ENCODE measurements at places on chromosomes 5 and 9.
A peak's percentile ranks its signal among the peaks of the same experiment; 100 is the strongest.

GRCh38 chr5:56003179-56003578 is 8.4 kb upstream of the IL6ST start:
- no peak for DNase-seq

GRCh38 chr5:58503390-58504046 is 12.3 kb downstream of the GAPT start:
- no peak for DNase-seq

- DNase-seq = no peak
Observed at GRCh38 chr9:32403567-32404260, 19.3 kb downstream of the ACO1 start.

DNA sequence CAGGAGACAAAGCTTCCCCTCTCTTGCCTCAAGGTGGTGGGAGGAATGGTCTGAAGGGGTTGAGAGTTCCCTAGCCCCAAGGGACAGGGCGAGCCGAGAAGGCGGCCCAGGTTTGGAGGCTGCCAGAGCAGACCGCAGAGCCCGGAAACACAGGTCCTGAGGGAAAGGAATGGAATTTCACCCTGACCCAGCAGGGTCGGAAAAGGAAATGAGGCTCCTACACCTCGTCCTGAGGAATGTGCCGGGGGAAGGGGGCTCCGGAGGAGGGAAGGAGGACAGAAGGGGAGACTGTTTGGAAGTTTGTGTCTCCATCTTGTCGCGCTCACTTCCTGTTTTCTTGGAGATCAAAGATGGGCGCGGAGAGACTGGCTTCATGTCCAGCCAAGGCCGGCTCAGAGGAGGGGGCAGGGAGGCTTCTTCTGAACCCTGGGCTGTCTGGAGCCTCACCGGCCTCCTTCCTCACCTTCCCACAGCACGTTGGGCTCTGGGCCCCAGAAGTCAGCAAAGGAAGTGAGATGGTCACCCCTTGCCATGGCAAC is 9.6 kb downstream of the ENG start:
- no peak for DNase-seq

DNA sequence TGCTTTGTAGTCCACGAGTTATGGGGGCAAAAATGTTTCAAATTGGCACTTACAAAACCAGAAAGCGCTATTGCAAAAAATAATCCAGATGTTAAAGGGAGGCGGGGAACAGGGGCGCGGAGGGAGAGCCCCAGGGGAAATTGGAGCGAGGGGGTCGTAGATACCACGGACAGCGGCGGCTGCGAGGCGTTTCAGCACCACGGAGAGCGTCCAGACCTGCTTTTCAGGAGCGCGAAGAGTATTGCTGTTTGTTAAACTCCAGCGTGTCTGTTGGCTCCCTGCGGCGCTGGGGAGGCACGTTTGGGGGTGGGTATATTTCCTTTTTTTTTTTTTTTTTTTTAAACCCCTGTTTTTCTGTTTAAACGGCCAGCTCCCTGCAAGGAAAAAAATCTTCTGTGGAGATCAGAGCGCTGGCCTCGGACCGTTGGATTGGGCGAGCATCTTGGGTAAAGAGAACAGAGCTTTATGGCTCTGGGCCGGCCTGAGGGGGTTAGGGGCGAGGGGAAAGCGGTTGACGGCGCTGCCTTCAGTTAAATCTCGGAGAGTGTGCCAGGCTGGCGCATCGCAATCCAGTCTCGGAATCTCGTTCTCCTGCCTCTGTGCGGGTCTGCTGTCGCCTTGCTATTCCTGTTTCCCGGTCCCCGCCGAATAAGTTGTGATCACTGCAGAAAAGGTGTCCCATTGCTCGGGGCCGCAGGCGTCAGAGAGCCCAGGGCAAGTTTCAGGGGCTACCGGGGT is at the start of gene GLRA1:
GLRA1 (minus strand) TSS at position 288 of the 738 bp plus-strand sequence. CDS start 302 bp downstream, outside the sequence.
- no peak for DNase-seq

DNA sequence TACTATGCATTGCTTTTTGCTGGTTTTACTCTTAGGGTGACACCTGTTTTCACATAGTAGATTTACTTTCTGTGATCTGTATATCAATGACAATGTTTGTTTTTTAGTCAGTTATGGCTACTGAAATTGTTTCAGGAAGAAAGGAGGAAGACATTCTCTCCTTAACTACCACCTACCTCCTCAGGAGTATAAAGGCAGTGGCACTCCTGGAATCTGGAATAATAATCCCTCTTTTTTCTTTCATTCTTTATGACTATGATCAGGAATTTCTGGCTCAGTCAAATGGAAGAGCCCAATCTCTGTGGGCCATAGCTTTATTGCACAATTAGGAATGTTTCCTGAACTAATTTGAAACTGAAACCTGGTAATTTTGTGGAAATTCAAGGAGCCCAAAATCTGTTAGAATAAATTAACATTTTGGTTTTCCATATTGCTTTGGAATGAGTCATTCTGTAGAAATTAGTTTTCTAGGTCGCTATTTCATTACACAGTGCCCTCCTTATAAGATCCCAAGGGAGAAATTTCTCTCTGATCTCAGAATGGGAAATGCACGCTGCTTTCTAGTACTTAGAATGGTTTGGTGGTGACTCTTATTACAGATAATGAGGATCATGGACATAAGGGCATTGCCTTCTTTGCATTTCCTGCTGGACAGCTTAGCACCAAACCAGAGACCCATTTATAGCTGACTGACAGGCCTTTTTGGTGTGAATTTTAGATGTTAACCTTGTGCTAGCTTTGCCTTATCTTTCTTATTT is 95.3 kb upstream of the VLDLR start:
- DNase-seq = no peak

DNA sequence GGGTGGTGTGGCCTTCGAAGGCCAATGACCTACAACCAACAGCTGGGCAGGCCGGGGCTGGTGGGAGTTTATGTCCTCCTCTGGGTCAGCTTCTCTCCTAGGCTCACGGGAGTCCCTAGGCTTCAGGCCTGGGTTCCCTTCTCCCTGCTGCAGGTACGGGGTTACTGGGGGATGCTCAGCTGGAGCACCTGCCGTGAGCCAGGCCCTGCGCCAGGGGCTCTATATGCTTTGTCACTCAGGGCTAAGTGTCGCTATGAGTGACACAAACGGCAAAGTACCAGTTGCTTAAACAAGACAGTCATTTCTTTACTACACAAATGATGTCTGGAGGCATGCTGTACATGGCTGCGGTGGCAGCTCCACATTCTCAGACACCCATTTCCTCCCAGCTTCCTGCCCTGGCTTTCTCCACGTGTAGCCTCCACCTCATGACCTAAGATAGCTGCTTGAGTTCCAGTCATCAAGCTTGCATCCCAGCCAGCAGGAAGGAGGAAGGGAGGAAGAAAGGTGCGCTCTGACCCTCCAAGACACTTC is 22.5 kb upstream of the NINJ1 start:
- DNase-seq = no peak

GRCh38 chr5:141747152-141748141 is 65.4 kb upstream of the ARAP3 start:
- peak; percentile 57 for DNase-seq

DNA sequence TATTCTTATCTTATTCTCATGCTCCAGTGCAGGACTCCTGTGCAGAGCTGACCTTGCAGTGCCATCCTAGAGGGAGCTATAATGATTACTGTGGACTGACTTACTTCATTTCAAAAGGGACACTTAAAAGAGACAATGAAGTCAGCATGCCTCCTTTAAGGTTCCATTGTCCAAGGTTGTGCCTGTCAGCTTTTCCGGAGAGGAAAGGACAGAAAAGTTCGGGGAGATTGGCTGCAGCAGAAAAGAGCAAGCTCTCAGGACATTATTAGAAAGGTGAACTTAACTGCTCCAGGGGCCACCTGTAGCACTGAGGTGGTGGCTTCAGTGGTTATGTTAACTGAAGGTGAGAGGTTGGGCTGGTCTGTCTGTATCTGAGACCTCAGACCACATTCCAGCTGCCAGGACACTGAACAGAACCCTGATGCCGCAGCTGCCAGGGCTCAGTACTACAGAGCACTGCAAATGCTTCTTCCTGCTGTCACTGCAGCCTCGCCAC is 112.9 kb downstream of the ST8SIA4 start:
- DNase-seq = no peak

DNA sequence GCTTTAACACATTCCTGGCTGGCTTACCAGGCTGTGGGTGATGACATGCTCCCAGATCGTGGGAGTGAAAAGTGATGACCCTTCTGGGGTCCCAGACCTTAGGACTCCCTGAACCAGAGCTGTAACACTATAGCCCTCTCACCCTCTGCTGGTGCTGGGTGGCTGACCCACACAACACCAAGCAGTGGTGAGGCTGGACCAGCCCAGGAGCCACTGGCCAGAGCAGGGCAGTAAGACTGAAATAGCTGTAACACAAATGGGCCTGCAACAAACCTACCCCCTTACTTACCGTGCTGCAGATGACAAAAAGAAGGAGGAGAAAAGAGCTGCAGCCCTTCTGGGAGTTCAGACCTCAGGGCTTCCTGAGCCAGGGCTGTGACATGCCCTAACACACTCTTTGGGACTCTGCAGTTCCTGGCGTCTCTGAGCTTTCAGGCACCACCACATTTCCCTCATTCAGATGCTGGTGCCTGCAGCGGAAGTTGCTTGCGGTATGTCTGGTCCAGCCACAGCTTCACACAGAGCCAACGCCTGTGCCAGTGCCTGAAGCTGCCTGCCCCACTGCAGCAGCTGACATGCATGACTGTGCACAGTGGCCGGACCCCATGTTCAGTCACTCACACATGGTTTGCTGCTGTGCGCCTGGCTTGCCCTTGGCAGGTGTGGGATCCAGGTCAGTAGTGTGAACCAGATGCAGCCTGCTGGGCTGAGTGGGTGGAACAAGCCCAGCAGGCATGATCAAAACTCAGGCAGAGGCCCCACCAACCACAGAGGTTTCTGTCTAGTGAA is 1247.4 kb downstream of the EFNA5 start:
- DNase-seq = no peak

GRCh38 chr9:106878081-106878837 is 15.3 kb downstream of the ZNF462 start:
- no peak for DNase-seq

DNA sequence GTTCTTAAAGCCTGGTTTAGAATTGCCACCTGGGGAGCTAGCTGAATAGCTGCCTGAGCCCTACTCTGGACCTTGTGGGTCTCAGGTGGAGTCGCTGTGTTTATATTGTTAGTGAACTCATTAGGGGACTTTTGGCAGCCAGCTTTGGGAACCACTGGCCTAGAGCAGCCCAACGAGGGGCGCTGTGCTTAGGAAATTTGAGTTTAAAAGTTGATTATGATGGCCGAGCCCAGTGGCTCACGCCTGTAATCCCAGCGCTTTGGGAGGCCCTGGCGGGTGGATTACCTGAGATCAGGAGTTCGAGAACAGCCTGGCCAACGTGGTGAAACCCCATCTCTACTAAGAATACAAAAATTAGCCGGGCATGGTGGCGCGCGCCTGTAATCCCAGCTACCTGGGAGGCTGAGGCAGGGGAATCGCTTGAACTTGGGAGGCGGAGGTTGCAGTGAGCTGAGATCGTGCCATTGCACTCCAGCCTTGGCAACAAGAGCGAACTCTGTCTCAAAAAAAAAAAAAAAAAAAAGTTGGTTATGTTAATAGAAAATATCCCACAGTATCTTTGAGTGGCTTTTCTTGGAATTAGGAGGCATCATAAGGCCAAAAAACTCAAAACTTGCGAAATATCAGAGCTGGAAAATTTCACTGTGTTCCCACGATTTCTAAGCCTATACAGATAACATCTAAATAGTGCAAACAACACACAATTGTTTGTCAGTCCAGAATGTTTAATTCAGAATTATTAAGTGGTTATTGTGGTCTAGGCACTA is 809 bp downstream of the MCCC2 start:
- no peak for DNase-seq

DNA sequence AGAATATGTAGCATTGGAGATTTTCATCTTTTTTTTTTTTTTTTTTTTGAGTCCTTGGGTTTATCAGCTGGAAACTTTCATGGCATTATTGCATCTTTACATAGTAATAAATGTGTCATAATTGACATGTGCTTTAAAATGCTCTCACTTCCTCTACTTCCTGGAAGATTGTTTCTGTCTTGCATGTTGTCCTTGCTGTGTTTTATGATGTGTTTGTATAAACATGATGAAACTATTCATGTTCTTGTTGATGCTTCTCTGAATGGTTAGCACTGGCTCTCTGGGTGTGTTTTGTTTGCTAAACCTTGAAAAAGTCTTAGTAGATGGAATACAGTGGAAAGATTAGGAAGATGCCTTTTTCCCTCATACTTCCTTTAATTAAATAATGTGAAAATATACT is 87.9 kb downstream of the IQGAP2 start:
- DNase-seq = no peak

DNA sequence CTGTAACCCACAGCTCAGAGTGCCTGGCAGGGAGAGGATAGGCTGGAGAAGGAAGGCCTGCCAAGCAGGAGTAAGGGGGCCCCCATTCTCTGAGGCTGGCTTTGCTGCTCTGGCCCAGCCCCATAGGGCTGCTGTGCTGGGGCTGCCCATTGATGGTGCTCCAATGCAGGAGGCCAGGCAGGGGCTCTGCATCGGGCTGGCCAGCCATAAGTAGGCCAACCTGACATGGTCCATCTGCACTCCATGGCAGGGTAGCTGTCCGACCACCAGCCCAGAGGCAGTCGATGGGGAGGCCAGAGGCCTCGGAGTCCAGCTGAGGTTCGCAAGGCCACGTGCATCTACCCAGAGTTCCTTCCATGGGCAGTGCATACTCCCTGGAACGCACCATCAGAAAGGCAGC is 75.0 kb upstream of the PITX1 start:
- DNase-seq = no peak

DNA sequence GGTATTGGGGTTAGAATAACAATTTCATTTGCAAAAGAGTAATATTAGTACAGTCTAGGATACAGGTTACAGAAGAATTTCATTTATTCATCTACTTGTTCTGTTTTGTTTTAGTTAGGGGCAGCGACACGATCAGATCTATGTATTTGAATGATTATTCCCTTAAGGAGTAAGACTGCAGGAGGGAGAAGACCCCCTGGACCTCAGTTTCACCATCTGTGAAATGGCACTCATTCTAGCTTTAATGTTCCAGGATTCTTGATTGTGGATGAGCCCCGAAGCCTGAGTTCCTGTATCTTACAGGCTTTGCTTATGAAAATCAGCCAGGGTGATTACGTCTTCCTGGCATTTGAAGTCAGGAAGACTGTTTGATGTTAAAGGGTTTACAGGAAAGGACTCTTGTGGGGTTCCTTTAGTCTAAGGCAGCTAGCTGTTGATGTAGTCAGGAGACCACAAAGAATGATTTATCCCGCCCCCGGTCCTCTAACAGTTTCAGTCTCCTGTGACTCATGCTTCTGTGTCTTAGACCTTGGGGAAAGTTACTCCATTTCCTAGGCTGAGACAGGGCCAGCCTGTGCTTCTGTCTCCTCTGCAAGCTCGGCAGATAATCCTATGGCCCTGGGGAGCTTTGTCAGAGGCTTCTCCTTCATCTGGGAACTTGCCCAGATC is 11.5 kb downstream of the SMIM3 start:
- no peak for DNase-seq

DNA sequence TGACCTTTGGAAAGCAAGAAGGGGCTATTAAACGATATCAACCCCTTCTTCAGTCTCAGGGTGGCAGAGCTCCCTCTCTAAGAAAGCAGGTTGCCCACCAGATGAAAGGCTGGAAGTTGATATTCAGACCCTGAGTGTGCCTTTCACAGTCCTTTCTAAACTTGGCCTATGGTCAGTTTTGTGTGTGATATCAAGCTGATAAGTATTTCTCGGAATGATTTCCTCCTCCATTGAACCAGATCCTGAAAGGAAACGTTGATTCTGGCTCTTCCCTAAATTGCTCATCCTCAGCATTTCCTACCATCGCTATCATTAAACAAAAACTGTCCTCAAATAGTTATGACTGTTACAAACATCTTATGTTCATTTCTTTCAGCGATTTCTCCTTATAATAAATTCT is 130.4 kb downstream of the CEMIP2 start:
- DNase-seq = no peak
